Activated naive CD8-positive, alpha-beta T cell treated with anti-CD3 and anti-CD28 coated beads, Interleukin-2, amount 50 U/mL, for 16 hours (primary cell): ENCODE measurements at places on chromosomes 7 and 10.
A peak's percentile ranks its signal among the peaks of the same experiment; 100 is the strongest.

DNA sequence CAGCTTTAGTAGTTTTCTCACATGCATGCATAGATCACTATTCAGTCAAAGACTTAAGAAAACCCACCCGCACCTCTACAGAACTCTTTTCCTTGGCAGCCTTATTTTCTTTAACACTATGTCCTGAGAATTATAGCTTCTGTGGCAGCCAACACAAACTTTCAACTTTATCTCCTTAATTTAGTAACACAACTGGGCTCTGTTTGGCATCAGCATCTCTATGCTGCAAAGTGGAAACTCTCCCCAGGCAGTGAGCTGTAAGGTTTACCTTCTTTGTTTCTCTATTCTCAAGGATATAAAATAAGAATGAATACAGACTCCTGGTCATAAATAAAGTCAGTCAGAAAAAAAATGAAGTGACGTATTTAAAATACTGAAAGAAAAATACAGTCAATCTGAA, 115.2 kb upstream of the PPP1R9A start:
- no peak for DNase-seq

GRCh38 chr7:21850531-21851285, 95.0 kb downstream of the CDCA7L start:
- DNase-seq, result no peak

DNA sequence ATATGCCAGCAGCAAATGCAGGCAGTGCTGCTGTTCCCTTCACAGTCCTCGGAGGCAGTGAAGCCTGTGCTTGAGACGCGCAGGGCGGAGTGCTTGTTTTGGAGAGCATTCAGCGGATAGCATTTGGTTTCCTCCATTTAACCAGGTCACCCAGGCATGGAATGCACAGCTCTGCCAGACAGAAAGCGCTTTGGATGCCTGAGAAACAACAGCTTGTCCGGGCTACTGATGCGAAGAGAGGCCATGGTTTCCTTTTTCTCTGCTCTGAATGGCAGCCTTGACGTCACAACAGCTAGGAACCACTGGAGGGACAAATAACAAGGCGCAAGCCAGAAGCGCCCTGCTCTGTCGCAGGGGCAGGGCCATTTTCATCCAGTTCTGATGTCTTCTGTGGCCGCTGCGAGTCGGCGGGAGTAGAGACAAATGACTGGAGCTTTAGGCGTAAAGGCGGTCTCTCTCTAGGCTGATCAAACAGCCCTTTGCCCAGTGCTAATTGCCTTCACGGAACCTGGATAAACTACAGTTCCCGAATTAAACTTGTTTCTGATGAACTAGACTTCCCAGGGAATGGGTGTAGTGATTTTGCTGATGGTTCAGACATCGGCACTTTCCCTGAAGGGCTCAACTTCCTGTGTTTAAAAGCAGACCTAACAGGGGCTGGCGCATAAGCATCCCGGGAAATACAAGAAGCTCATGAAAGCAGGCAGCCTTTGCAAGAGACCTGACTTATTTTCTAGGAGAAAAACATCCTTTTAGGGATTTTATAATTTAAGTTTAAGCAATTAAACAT, 187.6 kb upstream of the KLF14 start:
- DNase-seq, result no peak

DNA sequence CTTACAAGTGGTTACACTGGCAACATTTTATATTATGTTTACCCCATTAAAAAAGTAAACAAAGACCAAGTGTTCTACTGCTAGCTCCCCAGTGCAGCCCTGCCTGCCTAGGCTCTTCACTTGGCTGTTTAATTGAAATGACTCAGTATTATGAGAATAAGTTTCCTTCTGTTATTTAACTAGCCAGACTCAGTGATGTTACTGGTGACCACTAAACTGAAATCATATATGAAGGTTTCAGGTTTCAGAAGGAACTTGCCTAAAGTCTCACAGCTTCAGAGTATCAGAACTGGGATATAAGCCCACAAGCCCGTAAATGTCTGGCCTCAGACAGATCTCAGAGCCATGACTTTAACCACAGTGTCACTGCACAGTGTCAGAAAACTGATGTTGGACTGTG, 66.8 kb upstream of the EXOC4 start:
- no peak for DNase-seq

- DNase-seq, result no peak
Measured at GRCh38 chr10:127434006-127434405, 115.1 kb upstream of the NPS start.

GRCh38 chr7:17462131-17462631, 163.7 kb downstream of the AHR start:
- DNase-seq, result no peak

- DNase-seq, result no peak
Measured at GRCh38 chr10:34528320-34528719, 286.8 kb downstream of the PARD3 start.

GRCh38 chr7:131934452-131934851, 378.0 kb upstream of the PODXL start:
- DNase-seq, result no peak

DNA sequence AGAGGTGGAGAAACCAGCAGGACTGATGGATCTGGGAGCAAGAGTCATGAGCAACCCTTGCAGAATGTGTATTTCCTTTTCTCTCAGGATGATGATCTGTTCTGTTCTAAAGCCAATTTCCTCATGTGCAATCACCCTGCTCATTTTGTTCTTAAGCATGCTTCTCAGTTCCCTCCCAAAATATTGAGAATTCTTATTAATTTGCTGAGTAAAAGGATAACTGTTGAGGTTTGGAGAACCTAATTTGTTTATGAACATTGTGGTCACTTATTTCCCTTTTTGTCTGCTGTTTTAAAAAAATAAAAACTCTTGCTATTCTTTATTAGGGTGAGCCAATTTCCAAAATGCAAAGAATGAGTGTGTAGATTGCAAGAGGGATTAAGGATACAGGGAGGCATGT, 106.8 kb downstream of the APBB1IP start:
- no peak for DNase-seq

DNA sequence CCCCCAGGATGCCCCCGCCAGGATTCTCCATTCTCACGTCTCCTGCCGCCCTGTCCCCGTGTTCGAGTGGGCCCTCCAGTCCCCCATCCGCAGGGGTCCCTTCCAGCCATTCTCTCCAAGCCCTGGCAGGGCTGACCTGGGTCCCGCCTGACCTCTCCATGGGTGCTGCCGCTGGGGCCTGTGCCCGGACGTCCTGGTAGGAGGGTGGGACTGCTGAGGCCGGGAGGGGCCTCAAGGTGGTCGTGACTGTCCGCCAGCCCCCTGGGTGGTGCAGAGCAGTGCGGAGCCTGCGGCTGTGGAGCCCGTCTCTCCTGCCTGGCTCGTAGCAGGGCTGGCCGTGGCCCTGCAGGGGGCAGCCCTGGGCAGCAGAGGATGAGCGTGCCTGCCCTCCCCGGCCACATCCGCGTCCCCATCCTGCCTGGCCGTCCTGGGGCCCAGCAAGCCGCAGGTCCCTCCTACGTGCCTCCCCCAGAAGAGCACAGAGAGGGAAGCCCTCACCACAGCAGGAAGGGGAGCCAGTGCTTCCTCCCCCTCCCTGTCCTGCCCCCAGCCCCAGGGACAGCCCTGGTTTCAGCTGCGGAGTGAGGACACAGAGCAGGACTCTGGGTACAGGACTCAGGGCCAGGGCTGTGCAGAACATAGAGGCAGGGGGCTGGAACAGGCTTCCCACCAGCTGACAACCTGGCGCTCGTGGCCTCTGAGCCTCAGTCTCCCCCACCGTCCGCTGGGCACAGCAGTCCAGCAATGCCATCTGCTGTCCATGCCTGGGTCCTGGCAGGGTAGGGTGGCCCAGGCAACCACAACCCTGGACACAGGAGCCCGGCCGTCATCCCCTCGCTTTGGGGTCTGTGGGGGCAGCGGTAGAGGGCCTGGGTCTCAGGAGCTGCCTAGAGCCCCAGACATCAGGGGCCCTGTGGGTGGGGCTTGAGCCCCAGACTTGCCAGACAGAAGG, 1.5 kb upstream of the GRIFIN start:
- peak; percentile 8 for DNase-seq

- no peak for DNase-seq
Measured at GRCh38 chr7:128911423-128912031, 1.0 kb upstream of the KCP start.

DNA sequence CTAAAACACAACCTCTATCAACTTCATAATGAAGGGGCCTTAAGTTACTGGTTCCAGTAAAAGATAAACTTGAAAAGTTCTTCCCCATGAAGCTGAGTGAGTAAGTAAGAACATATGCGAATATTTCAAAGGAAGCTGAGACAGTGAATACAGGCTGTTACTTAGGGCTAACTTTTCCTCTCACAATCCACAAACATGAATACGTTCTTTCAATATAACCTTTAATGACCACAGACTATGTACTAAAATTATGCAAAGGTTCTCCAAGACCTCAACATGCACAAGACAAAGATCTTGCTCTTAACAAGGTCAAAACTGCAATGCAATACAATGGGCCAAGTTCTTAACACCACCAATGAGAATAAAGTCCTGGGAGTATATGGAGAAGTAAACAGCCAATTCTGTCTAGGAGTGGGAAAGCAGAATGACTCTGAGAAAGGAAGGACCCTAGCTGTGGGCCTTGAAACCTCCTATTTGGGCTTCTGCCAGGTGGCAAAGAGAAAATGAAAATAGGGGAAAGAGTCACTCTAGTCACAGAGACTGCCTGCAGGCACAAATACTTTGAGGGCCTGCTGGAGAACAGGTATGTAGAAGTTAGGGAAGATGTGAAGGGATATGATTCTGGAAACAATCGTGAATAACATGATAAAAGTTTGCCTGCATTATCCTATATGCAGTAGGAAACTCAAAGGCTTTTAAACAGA, 43.7 kb downstream of the OSBPL3 start:
- DNase-seq, result no peak

- no peak for DNase-seq
Measured at GRCh38 chr10:91381257-91381891, 28.8 kb upstream of the HECTD2 start.

DNA sequence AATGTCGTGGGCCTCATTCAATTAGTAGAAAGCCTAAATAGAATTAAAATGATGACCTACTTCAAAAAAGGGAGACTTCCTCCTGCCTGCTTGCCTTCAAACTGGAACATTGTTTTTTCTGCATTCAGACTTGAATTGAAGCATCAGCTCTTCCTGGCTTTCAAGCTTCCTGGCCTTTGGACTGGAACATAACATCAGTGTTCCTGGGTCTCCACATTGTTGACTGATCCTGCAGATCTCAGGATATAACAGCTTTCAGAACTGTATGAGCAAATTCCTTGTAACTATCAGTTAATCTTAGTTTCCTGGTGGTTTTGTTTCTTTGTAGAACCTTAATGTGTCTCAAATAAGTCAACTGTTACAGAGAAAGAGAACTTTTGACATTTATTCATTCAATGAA, 18.6 kb downstream of the MAGI2 start:
- no peak for DNase-seq

GRCh38 chr7:36216063-36216684, 63.1 kb downstream of the EEPD1 start:
- DNase-seq, result no peak

- no peak for DNase-seq
Measured at GRCh38 chr10:2246747-2247146, 509.4 kb upstream of the ADARB2 start.

DNA sequence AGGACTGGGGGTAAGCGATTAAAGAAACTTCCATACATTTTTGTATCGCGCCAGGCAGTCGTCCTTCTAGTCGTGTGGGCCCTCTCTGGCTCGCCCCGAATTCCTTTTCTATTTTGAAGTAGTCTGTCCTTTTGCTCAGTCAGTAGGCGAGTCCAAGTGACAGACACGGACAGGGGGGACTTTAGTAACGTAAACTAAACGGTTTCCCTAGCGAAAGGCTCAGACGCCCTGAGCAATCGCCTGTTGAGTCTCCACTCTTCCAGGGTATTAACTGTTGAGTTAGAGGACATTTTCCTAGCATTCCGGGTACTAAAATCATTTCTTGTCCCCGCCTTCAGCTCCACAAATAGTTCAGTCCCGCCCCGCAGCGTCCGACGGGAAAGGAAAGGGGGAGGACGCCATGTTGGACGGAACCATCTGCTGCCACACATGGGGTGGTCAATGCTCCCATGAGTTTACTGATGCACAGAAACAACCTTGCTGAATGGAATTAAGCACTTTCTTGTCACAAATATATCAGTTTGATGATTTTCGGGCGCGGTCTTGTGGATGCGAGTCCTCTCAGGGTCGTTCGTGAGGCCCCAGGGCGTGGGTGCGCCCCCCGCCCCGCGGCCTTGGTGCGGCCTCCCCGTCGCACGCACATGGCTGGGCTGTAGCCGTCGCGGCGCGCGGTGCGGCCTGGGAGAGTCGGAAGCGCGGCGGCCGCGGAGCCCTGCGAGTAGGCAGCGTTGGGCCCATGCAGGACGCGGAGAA, at the start of gene EIF3B:
Gene EIF3B (plus strand): TSS at position 642 of the 753 bp plus-strand sequence. CDS start 95 bp downstream, at position 737.
- peak; percentile 79 for DNase-seq

DNA sequence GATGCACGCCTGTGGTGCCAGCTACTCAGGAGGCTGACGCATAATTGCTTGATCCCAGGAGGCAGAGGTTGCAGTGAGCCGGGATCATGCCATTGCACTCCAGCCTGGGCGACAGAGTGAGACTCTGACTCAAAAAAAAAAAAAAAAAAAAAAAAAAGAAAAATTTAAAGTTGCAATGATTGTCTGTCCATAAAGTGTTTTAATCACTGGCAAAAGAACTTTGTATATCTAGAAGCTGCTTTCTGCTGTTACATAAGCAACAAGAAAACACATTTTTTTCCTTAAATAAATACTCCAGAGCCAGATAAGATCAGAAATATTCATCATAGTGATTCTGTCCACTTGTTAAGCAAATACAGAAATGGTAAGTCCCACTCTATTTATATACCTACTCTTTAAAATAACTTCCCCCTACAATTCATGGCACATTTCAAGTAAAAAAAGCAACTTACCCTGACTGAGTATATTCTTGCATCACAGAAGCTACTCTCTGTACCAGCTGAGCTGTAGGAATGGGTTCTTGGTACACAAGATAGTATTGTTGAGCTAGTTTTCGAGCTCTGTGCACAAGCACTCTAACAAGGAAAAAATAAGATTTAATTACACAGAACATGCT, 7.6 kb downstream of the PSMA2 start:
- DNase-seq, result no peak

GRCh38 chr7:91325726-91326125, 61.5 kb downstream of the FZD1 start:
- DNase-seq, result no peak

DNA sequence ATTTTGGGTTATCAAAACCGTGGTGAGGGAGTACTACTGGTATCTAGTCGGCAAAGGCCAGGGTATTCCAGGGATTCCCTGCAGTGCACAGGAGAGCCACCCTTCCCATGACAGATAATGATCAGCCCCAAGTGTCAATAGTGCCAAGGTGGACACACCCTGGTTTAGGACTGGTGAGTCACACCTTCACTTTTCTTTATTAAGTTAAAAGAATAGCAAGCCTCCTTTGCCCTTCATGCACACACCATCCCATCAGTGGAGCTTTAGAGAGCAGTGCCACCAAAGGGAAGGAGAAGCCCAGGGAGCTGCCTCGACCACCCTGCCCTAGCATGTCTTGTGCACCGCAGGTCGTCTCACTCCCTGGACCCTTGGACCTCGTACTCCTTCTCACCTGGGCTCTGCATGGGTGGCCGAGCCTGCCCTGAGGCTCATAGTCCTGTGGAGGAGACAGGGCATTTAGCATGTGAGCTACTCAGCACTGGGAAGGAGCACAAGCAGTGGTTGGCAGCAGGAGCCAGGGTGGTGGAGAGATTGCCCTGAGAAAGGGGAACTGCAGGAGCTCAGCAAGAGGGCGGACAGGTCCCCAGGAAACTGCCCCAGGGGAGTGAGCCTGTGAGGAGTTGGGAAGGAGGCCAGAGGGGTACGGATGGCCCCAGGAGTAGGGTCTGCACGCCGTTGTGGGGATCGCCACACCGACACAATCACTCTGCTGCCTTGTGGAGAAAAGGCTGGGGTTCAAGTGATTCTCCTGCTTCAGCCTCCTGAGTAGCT, 17.4 kb downstream of the UBE2D4 start:
- no peak for DNase-seq
